HEK293T (cell line): ENCODE measurements at places on chromosomes 6 and 20.

- DNase-seq, result no peak
Measured at GRCh38 chr6:157806131-157806855, 16.8 kb upstream of the SNX9 start.

- DNase-seq, result no peak
Measured at GRCh38 chr6:113318575-113318917, 538.6 kb upstream of the MARCKS start.

DNA sequence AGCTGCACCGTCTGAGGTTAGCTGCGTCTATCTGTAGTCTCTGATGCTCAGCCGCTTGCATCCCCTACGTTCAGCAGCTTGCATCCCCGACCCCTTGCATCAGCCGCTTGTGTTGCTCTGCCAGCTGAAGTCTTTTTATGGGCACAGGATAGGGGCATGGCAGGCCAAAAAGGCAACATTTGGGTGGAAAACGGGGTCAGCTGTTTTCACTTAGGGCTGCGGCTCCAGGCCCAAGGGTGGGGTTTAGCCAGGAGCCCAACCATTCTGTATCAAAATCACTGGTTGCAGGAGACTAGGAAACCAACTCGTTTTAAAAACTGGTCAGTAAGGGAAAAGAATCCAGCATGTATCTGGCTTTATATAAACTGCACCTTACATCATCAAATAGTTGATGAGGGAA lies 49.9 kb downstream of the FAM50B start:
- no peak for DNase-seq

- no peak for DNase-seq
Measured at GRCh38 chr20:50344232-50345071, 153.8 kb downstream of the CEBPB start.

DNA sequence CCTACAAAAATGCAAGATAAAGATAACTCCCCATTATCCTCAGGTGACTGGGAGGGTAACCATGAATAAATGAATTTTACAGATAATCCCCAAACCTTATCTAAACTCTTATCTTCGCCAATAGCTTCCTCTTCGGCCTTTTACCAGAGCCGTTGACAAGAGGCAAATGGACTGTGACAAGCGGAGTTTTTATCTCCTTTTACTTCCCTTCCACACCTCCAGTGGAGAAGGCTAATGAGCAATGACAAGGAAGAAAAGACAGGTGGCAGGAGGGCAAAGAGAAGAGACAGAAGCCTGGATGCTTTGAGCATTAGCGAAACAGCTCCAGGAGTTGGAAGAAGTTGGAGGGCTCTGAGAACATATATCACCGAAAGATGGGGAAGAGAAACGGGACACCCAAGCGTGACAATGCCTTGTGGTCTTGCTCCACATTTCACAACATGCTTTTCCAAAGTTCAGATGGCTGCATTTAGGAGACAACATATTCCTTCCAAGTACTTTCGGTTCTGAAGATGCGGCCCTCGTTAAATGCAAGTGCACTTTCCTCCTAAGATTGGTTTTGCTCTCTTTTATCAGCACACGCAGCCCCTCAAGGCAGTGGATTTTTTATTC lies 69.2 kb downstream of the PRDM1 start:
- no peak for DNase-seq

- no peak for DNase-seq
Measured at GRCh38 chr6:87909849-87910248, 137.8 kb upstream of the SPACA1 start.

- DNase-seq, result peak; percentile 11
Measured at GRCh38 chr6:52904562-52905279, 4.8 kb downstream of the GSTA3 start.

- no peak for DNase-seq
Measured at GRCh38 chr6:163457637-163458561, 43.4 kb downstream of the QKI start.

DNA sequence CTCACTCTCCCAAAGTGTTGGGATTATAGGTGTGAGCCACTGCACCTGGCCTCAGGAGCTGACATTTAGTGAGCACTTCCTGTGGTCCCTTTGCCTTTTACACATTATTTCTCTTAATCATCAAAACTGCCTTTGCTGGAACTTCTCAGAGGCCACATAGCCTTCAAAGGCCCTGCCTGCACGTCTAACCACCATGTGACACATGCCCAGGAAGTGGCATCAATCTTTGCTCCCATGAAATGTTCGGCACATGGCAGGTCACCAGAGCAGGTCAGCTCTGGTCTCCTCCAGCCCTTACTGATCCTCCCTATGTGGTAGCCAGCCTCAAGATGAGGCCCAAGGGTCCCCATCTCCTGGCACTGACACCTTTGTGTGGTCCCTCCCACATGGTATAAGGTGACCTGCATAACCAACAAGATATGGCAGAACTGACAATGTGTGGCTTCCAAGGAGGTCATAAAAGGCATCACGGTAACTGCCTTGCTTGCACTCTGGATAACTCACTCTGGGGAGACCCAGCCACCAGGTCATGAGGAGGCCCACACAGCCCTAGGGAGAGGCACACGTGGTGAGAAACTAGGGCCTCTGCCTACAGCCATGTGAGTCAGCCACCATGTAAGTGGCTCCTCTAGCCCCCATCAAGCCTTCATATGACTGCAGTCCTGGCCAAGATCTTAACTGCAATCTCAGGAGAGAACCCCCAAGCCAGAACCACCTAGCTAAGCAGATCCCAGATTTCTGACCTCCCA lies 28.8 kb upstream of the HMGA1 start:
- no peak for DNase-seq

DNA sequence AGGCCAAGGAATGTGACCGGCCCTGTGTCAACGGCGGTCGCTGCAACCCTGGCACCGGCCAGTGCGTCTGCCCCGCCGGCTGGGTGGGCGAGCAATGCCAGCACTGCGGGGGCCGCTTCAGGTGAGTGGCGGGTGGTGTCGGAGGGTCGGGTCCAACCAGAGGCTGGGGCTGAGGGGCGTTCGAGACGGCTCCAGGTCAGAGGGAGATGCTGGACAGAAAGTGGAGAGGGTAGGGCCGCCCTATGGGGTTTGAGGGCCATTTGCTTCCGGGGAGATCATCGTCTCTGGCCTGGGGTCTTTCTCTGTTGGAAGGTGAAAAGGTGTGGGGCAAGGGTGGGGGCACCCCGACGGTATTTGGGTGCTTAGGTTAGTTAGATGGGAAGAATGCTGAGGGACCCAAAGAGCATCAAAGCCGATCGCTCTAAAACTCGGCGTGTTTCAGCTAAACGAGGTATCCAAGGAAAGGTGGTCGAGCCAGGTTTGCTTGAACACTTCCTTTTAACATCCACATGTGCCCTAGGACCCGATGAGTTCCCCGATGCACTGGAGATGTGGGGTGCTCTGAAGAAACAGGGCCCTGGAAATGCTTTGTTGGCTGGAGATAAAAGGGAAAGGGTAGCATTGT lies 691 bp downstream of the ATRN start:
- DNase-seq, result no peak

GRCh38 chr6:119283214-119283613 lies 66.3 kb downstream of the MAN1A1 start:
- no peak for DNase-seq
